Bone marrow (tissue), 2 donors: ENCODE measurements at places on chromosomes 3 and 15.

- DNase-seq = no peak
Measured at GRCh38 chr3:188861842-188862744, 309.7 kb upstream of the TPRG1 start.

- DNase-seq = no peak
Measured at GRCh38 chr3:189754356-189754755, 123.2 kb downstream of the TP63 start.

- no peak for DNase-seq
Measured at GRCh38 chr3:134437211-134437752, 48.5 kb downstream of the ANAPC13 start.

- DNase-seq = no peak
Measured at GRCh38 chr3:29202378-29202777, 78.5 kb upstream of the RBMS3 start.

DNA sequence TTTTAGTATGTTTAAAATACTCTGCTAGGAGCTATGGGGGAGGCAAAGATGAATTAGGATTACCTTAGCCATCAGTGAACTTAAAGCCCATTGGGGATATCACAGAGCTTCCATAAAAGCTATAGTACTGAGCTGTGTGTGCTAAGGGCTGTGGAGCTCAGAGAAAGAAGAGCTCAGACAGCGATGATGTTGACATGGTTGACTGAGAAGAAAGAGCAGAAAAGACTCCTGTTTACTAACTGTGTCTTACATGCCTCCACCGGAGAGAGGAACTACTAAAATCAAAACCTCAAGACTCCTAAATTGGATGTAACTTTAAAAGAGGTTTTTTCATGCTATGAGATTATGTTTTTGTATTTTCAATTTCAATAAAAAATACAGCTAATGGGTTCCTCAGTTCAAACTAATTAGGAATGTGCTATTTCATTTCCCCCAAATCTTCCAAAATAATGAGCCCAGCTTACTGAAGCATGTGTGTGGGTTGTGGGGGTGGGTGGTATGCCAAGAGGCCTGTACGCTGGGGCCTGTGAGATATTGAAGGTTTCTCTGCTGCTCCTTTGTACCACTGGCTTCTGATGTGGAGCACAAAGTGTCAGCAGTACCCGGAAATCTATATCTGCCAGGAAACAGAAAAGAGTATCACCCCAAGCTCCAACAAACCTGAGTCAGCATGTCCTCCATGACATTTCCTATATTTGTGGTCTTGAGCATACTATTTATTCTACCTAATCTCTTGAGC lies 22.7 kb downstream of the DGKG start:
- DNase-seq = no peak

GRCh38 chr15:77527831-77528231 lies 104.9 kb downstream of the LINGO1 start:
- no peak for DNase-seq

GRCh38 chr15:25427861-25428260 lies 11.0 kb downstream of the UBE3A start:
- DNase-seq = no peak

DNA sequence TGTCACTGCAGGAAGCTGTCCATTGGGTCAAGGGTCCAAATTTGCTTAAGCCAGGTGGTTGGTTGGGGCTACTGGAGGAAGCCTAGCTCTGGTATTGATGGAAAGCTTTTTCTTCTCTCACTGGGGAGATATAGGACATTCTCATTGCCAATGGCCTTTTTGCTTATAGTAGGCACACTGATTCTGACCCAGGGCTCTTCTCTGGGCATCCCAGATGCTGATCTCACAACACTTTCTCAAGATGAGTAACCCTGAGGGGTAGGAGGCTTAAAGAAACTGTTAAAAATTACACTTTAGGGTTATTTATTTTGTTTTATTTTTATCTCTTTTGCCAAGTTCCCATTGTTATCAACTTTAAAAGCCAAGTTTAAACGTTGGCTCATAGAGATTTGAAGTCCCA lies 337.8 kb downstream of the LRRC3B start:
- no peak for DNase-seq

DNA sequence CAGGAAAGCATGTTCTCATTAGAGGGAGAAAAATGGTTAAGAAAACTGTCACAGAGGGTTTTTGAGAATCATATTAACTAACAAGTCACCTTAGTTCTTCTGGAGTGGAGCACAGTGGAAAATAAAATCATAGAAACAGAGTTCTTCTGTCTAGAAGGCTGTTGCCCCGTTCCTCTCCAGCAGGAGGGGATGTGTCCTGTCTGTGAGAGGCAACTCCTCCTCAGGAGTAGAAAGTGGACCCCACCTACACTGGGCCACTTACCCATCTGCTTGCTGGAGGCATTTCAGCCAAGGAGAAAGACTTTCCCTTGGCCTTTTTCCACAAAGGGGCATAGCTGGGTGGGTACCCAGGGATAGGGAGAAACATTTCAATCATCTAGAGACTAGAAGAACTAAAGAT lies 106.6 kb downstream of the SSR3 start:
- no peak for DNase-seq

DNA sequence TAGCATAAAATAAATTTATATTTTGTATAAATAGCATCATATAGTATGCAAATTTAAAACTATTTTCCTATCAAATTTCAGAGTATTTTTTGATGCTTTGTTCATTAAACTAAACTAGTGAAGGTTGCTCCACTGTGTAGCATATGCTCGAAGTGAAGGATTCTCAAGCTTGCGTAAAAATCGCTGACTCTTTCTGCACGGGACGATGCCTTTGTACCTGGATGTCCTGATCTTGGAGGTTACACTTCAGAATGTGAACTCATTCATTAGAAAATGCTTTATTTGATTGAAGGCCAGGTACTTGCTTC lies 305.0 kb downstream of the WDR72 start:
- no peak for DNase-seq

GRCh38 chr3:189122526-189123205 lies 49.1 kb upstream of the TPRG1 start:
- DNase-seq = no peak

- no peak for DNase-seq
Measured at GRCh38 chr3:45864760-45865519, 21.4 kb upstream of the CCR9 start.

DNA sequence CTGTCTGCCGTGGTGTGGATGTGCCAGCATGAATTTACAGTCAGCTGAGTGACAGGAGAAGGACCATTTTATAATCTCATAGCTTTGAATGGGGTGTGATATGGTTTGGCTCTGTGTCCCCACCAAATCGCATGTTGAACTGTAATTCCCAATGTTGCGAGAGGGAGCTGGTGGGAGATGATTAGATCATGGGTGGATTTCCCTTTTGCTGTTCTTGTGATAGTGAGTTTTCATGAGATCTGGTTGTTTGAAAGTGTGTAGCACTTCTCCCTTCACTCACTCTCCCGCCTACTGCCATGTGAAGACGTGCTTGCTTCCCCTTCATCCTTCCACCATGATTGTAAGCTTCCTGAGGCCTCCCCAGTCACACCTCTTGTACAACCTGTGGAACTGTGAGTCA lies 111.9 kb upstream of the CHD2 start:
- DNase-seq = no peak

DNA sequence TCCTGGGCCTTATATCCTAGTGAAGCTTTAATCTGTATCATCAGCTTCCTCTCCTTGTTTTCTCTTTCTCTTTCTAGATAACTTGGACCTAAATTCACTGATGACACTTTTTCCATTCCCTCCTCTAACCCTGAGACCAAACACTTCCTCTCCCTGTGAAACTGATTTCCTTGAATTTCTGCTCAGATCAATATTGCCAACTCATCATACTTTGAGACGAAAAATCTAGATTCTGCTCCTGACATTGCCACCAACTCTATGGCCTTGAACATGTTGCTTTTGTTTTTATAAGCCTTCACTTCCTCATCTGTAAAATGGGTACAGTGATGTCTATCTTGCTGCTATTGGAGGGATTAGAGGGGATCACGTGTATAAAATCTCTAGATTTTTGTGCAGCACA lies 42.7 kb upstream of the RASGRF1 start:
- no peak for DNase-seq

- DNase-seq = no peak
Measured at GRCh38 chr3:129365296-129366136, 62.9 kb downstream of the EFCAB12 start.

- DNase-seq = no peak
Measured at GRCh38 chr15:83835479-83835878, 181.6 kb downstream of the ADAMTSL3 start.

- no peak for DNase-seq
Measured at GRCh38 chr3:195195321-195196209, 75.4 kb downstream of the XXYLT1 start.

DNA sequence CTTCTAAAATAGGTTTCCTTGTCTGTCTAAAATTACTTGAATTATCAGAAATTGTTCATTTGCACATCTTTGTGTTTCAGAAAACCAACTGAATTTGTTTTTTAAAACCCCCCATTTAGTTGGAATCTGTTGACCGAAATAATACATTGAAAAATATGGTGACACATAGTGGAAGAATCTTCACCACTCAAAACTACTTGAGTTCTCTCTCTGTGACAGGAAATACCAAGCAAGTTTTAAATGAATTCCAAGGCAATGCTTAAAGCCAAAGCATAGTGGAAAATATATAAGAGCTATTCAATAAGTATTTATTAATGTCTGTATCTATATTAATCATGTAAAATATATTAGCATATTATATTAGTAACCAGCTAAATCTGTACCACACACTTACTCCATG lies 224.9 kb upstream of the COL8A1 start:
- DNase-seq = no peak

GRCh38 chr3:177333533-177334520 lies 136.5 kb upstream of the TBL1XR1 start:
- DNase-seq = peak; percentile 45

- DNase-seq = no peak
Measured at GRCh38 chr15:50046867-50047266, 72.2 kb downstream of the ATP8B4 start.

DNA sequence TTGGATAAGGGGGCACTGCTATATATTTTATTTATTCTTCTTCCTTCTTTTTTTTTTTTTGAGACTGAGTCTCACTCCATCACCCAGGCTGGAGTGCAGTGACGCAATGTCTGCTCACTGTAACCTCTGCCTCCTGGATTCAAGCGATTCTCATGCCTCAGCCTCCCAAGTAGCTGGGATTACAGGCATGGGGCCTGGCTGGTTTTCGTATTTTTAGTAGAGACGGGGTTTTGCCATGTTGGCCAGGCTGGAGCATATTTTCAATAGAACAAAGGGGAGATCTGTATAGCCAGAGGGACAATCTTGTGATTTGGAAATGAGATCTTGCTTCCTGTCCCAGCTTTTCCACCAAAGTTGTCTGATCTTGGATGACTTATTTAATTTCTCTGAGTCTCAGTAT lies 133.1 kb upstream of the ABHD17C start:
- no peak for DNase-seq

GRCh38 chr3:190566043-190566933 lies 52.4 kb downstream of the IL1RAP start:
- peak; percentile 56 for DNase-seq
